ENCODE measurements at places on chromosomes 5 and 9.

GRCh38 chr9:123749580-123750202 lies 180.2 kb downstream of the DENND1A start:
- no peak for DNase-seq

DNA sequence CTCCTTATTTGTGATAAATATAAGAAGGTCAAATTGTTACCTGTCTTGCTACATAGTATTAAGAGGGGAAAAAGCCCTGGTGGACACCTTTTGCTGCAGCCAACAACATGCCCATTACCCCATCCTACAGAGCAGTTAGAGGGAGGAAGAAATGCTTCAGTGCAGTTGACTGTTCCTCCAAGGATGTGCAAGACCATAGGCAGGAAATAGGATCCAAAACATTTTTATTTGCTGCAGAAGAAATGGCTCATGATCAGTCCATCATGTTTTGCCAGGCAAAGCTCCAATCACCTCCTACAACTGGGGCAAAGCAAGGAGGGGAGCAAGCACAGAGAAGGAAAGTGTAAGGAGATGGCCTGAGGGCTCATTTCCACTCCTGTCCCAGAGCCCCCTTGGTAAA lies 399.1 kb upstream of the PIK3R1 start:
- no peak for DNase-seq

DNA sequence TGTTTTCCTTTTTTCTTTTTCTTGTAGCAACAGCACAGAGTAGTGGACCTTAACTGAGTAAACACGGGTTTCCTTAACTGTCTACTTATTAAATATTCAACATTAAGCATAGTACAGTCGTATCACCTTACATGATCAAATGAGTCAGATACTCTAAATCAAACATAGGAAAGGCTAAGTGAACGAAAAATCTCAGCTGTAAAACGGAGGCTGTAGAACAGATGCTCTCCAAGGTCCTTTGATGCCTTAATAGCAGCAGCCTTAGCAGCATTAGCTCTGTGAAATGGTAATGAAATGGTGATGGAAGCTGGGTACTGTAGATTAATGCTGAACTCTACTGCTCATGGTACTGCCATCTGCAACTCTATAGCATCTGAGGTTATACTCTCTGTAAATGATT lies 1433.3 kb upstream of the C9orf72 start:
- no peak for DNase-seq

- DNase-seq = no peak
These were observed 112.4 kb upstream of the CTSL start for GRCh38 chr9:87613265-87614111.

DNA sequence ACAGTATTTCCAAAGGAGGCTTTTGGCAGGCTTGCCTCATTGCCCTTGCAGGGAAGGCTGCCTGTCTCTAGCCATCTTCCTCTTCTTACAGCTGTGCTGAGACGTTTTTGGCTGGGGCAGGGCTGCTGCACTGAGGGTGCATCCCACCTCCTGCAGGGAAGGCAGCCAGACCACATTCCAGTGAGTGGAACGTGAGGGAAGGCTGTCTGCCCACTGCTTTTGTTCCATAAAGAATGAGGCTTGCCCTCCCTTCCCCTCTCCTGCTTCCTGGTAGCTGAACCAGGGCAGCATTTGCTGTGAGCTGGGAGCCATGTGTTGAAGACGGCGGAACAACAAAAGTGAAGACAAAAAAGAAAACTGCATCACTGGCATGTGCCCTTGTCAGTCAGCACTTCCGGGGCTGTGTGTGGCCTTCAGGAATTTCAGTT lies 16.8 kb downstream of the MGAT1 start:
- DNase-seq = no peak

DNA sequence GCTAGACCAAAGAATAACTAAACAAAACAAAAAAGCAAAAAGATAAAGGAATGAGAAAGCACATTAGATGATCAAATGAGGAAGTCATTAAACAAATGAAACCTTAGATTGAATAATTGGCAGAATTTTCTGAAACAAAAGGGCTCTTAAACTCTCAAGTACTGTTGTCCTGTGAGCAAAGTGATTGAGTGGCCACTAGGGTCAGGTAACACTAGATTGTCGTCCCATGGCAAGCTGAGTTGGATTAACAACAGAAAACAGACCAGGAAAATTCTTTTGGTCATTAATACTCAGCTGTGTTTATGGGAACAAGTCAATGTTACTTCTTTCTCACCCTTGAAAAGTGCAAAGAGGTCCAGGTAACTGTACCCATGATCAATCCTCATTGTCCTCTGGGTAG lies 81.6 kb upstream of the MRPS30 start:
- no peak for DNase-seq

DNA sequence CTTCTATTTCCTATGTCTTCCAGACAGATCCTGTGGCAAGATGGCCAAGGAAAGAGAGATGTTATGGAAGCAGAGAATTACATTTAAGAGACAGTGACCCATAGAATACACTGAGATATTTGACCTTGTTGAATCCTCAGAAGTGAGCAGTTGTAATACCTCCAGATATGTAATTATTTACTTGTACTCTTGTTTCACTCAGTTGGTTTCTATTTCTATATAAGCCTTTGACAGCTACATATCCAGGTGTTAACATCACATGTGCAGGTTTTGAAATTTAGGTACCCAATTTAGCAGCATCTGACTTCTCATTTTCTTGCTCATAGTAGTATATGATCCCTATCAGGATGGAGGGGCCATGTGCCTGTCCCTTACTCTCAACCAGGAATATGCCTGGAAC lies 269.5 kb downstream of the CD180 start:
- DNase-seq = no peak

DNA sequence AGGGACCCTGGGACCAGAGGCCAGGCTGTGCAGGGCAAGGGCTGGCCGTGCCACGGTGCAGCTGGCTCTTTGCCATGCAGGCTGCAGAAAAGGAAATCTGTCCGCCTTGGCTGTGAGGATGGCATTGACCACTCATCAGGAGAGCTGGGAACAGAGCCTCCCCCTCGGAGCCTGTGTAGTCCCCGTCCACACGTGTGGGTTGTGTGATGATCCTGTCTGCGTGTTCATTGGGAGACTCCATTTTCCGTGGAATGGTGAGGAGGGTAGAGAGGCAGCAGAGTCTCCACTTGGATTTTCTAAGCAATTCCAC lies 47.7 kb downstream of the EHMT1 start:
- no peak for DNase-seq

DNA sequence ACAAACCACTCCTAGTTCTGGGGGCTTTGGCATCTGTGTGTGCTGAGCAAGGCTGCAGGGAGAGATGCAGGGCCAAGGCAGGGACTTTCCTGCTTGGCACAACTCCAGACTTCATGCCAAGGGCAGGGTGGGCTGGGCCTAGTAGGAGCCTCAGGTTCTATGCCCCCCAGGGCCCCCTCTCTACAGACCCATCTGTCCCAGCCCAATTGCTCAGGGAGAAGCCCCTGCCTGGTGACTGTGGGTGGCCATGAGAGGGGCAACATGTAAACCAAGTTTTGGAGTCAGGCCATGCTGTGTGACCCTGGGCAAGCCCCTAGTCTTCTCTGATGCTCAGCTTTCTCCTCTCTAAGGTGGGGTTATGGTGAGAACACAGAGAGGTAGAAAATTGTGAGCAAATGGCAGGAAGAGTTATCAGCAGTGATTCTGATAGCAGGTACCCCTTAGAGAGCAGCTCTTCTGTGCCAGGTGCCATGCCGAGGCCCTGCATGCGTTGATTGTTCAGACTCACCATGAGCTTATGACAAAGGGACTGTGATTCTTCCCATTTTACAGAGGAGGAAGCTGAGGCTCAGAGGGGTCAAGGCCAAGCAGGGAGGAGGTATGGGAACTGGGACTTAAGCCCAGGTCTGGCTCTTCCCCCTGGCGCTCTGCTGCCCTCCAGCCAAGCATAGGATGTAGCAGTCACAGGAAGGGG lies 5.2 kb downstream of the OLFML2A start:
- no peak for DNase-seq

DNA sequence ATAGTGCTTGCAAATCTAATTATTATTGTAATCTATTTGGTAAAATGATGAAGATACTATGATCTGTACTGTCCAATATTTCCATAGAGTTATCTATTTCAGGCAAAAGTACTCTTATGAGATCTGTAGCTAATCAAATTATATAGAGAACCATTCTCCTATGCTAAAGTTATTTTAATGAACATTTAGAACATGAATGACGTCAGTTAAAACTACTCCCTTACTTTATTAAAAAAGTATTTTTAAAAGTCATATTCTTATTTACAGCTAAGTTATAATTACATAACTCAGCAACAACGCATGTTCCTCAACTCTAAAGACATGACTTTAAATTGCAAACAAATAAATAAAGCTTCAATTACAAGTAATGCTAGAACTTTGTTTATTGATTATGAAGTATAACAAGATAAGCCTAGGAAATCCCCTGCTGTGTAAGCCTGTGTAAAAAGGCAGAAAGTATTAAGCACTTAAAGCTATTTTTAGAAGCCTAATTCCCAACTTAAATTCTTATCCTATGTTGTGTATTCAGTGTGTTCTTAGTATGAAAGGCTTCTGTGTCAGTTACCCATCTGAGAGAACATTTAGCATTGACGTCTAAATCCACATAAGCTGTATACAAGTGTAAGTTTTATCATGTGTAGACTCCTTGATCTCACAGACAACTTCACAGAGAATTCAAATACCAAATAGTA lies 285.7 kb downstream of the HCN1 start:
- DNase-seq = no peak

DNA sequence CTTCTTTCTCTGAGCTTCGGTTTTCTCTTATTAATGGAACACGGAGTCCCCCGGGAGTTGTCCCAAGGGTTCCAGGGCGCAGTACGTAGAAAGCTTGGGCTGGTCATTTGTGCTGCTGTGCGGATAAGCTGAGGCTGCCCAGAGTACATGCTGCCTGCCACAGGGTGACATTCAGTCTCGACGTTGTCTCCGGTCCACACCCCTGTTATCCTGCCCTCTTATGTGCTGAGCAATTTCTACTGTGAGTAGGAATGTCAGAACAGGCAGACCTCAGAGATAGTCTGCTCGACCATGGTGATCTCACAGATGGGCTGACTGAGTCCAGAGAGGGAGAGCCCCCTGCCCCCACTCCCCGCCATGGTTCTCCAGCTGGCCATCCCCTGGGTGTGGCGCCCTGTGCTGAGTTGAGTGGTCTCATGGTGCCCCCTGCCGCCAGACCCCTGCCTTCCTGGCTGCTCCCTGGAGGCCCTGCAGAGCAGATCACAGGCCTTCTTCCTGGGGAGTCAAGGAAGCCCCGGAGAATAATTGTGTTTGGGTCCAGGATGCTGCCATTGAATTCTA lies 124.0 kb downstream of the RGS3 start:
- no peak for DNase-seq

DNA sequence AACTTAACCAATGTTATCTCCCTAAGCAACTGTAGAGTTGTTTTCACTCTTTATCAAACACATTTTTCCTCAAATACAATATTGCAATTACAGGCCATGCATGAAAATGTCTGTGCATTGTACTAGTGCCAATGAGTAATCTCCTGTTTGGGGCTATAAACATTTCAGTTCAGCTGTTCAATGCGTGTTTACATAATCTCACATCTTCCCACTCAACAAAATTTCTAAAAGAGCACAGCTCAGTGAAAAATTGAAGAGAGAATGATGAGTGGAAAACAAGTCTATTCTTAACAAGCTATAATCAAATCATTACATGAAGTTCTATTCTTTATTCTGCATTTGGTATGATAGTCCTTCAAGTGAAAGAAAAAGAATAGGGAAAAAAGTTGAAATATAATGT lies 780.5 kb upstream of the CDH9 start:
- DNase-seq = no peak

DNA sequence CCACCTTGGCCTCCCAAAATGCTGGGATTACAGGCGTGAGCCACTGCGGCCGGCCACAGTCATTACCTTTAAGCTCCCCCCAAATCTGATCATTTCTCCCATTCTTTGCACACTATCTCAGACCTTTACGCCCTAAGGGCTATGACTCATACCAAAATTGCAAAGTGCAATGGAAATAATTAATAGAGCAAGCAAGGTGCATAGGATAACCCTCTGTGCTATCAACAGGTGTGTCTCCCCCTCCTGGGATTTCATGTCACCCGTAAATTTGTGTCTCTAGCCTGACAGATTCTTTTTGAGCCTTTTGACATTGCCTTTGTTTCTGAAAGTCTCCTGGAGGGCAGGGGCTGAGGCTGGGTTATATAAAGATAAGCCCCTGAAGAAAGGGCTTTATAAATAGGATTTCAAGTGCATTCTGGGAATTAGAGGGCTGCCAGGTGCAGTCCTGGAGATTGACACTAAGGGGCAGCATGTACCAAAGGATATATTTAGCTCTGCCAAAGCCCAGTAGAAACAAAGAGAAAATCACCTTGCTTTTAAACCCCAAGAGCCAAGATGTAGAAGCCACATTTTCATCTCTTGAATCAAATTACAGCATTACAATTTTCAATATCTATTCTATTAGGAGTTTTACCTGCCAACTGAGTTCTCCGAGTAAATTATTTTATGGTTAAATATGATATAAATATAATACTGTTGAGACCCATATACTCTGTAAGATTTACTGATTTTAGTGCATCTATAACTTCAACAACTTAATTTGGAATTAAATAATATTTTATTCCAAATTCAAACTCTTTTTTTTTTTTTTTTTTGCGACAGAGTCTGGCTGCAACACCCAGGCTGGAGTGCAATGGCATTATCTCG lies 18.2 kb downstream of the S100Z start:
- peak; percentile 61 for DNase-seq

DNA sequence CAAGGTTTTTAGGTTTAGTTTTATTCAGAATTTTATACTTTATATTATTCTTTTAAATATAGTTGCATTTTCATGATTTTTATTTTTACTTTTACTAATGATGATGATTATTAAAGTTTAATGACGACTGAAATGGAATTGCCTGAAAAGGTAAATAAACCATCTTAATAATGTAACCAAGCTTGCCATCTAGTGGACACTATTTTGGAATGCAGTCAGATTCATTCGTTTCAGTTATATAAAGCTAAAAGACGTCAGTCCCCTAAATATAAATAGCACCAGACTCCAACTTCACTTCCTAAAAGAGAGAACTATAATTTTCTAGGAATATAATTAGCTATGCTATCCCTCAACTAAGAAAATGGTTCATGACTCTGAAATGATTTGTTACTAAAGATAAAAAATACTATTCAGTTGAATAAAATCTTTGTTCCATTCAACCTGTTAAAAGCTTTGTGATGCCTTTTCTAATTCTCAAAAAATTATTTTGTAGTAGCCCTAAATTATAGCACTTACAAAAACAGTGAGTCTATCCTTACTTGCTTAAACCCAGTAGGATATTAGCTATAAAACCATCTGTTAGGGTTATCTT lies 19.9 kb downstream of the ABITRAM start:
- DNase-seq = no peak

GRCh38 chr5:160352308-160352707 lies 18.1 kb downstream of the C1QTNF2 start:
- DNase-seq = no peak

GRCh38 chr9:72534931-72535330 lies 13.5 kb downstream of the TMC1 start:
- DNase-seq = no peak
